Hepatic stellate cell (primary cell): ENCODE measurements at places on chromosomes 5 and 9.

GRCh38 chr9:114076237-114077161 is 1.6 kb downstream of the AMBP start:
- DNase-seq = no peak

GRCh38 chr5:169561893-169562292 is 21.7 kb upstream of the SPDL1 start:
- DNase-seq = no peak

DNA sequence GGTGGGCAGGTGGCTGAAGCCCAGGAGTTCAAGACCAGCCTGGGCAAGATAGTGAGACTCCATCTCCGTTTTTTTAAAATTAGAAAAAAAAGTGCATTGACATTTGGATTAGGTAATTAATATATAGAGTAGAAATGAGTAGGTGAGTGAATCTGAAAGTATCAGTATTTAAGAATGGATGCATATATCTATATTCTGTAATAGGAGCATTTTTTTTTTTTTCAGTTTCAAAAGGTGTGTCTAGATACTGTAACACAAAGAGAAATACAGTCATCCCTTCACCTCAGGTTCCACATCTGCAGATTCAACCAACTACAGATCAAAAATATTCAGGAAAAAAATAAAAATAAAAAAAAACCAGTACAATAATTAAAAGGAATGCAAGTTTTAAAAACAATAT is 50.8 kb downstream of the RBM27 start:
- no peak for DNase-seq

DNA sequence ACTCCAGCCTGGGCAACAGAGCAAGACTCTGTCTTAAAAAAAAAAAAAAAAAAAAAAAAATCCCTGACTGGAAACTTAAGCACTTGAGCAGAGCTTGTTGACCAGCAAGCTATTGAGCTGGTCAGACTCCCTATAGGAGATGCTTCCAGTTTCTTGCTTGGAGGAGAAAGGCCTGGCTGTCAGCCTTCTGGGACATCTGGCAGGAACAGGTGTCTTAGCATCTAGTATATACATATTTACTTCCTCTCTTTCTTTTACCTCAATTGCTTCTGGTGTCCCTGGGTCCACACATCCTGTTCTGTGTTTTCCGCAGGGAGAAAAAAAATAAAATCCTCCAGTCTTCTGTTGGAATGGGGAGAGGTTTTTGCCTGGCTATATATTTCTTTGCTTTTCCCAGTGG is 60.1 kb downstream of the PRKACG start:
- DNase-seq = no peak

DNA sequence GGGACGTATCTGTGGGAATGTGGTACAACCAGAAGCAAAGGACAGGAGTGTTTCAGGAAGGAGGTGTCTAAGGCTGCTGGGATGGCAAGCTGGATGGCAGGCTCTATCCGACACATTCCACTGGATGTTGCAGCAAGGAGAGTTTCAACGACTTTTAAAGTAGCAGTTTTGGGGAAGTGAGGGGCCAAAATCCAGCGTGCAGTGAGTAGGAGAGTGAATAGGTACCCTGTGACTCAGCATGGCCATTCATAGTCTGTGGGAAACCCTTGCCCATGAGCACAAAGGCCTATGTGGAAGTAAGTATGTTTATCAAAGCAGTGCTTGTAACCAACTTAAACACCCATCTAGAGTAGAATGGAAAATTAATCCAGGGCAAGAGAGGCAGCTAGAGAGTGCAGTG is 664.7 kb downstream of the ACTL7B start:
- DNase-seq = no peak

DNA sequence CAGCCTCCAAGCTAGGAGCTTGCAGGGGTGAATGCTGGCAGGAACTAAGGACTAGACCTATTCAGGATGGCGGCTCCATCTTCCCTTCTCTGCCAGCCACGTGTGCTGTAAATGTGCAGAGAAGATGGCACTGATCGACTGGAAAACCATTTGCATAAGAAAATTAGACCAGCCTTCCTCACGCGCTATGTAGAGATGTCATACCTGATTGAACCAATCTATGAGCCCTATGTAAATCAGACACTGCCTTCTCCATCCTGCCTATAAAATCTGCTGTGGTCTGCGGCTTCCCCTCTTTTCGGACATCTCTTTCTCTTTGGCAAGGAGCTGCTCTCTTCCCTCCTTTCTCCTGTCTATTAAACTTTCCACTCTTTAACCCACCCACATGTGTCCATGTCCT is 91.6 kb downstream of the NPR3 start:
- no peak for DNase-seq

GRCh38 chr9:132167192-132167591 is 5.3 kb downstream of the NTNG2 start:
- DNase-seq = no peak

- no peak for DNase-seq
These were observed 152.7 kb downstream of the CWC27 start for GRCh38 chr5:64921386-64921785.

DNA sequence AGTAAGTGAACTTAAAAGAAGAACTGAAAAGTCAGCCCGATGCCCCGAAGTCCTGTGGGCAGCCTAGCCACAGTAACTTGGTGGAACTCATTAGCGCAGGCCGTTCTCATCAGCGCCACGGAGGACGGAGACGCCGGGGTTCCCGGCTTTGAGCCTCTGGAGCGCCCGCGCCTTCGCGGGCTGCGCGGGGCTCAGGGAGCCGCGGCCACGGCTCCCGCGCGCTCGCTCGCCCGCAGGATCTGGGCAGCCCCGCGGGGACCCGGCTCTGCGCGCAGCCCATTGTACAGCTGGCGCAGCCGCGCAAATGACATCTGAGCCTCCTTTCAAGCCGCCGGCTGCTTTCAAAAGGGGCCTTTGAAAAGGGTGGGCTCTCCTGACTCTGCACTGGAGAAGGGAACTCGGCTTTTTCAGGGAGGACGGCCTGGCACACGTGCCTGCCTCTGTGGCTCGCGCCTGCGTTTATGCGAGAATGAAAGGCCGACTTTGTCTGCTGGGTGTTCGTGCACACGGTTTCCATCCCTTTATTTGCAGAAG is 40.7 kb downstream of the TLR4 start:
- DNase-seq = peak; percentile 24

DNA sequence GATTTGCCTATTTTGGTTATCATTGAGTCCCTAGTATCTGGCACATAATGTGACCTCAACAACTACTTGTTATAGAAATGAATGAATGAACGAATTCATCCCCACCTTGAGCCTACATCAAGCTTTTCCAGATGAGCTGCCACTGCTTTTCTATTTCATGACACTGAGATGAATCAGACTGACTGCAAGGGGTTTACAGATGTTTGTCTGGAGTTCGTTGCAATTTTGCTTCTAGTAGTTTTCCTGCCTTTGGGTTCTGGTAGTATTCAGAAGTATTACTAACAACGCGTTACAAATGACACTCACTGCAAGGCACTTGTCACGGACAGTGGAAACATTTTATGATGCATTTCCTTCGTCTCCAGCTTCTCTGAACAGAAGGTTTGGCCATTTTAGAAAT is 222.3 kb downstream of the CD180 start:
- DNase-seq = no peak

DNA sequence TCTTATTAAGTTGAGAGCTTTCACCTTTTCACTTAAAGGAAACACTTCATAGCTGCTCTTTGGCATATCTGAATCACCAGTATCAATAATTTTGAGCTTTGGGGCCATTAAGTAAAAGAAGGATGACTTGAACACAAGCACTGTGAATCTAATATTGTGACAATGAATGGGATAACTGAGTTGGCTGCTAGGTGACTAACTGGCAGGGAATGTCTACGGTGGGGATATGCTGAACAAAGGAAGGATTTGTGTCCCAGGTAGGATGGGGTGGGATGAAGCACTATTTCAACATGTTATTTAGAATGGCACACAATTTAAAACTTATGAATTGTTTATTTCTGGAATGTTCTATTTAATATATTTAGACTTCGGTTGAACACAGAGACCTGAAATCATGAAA is 123.6 kb downstream of the TEX10 start:
- no peak for DNase-seq

DNA sequence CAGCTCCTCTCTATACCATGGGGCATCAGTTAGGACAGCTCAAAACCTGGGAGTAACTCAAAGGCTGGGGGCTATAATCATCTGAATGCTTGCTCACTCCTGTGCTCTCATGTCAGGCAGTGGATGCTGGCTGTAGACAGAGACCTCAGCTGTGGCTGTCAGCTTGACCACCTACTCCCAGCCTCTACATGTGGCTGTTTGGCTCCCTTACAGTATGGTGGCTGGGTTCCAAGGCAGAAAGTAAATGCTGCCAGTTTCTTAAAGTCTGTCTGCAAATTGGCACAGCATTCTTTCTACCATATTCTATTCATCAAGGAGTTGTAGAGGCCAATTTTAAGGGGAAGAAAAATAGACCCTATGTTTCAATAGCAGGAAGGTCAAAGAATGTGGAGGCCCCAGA is 66.9 kb downstream of the TMC1 start:
- no peak for DNase-seq

DNA sequence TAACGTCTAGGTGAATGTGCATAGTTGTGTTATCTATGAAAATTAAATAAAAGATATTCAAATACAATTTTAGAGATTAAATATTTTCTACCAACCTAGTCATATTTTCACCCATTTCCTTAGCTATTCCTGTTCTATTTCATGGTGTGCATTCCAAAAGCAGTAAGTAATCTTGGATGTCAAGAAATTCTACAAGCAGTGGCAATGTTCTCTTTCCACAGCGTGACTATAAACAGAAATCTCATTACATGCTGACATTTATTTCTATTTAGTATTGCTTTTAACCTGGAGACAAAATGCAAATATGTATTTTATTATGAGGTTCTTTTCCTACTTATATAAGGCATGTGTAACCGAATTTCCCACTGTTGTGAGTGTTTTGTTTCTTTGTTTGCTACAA is 510.0 kb downstream of the ACTL7B start:
- no peak for DNase-seq

DNA sequence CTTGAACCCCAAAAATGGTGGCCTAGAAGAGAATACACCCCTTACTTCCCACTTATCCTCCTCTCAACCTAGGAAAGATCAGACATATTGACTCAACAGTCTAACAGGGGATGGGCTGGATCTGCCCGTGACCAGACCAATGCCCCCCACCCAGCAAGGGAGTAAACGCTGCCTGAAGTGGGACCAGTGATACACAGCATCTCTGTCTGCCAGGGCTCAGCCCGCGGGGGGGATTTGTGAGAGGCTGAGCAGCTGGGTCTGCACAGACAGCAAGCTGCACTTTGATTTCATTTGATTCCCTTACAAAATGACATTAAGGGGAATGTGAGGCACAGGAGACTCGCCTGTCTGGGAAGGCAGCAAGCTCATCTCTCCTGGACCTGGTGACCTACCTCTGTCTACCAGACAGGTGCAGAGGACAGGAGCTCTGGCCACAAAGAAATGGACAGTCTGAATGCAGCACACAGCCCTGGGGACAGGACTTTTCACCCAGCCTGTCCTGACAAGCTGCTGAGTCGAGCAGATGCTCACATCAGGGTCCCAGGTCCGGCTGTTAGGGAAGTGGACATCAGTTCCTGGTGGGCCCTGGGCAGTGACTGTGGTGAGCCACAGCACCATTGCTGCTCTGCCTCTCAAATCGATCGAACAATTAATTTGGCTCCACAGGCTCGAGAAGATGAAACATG is 79.9 kb downstream of the RGS3 start:
- no peak for DNase-seq

GRCh38 chr9:94870793-94871558 is 144.5 kb downstream of the AOPEP start:
- DNase-seq = no peak

- no peak for DNase-seq
These were observed 1.9 kb downstream of the KIAA1191 start for GRCh38 chr5:176359658-176360057.

DNA sequence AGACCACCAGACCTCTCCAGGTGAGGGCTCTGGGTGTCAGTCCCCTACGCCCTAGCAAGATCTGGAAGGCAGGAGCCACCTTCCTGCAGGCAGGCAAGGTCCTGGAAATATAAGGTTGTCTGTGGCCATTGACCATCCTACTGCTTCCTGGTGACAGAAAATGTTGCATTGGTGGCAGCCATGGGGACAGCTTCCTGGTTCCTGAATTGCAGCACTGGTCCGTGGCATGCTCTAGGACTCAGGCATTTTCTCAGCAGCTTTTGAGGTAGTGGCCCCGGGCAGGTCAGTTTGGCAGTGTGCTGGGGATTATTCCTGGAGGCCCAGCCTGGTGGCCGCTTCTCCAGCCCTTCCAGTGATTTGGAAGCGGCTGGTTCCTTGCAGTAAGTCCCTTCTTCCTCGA is 36.6 kb upstream of the KCNMB1 start:
- DNase-seq = no peak

DNA sequence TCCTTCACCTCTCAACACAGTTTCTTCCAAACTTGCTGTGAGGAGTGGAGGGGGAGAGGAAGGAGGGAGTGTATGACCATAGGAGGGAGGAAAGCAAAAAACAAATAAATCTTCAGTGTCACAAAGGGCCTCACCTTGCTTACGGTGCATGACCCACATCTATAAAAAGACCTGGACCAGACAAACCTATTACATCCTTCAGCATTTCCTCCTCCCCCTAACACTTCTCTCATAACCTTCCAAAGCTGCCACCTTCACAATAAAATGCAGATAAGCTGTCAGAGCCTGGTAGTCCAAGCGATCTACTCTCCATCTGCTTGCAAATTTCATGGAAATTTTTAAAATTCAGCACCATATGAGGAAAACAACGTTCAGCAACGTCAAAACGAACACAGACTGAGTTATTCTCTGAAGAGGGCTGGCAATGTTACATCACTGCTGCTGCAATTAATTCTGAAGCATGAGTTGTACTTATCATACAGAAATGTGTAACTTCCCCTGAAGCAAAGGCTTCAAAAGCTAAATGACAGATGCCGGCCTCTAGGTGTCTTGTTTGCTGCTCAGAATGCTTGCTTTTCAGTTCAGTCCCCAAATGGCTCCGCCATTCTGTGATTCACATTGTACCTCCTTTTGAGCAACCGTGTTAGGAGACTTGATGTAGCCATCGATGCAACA is 62.9 kb downstream of the EFNA5 start:
- no peak for DNase-seq

GRCh38 chr9:8365029-8365428 is 565.5 kb upstream of the DMAC1 start:
- peak; percentile 0 for DNase-seq

- no peak for DNase-seq
These were observed 316.1 kb downstream of the CDK5RAP2 start for GRCh38 chr9:120263836-120264235.

DNA sequence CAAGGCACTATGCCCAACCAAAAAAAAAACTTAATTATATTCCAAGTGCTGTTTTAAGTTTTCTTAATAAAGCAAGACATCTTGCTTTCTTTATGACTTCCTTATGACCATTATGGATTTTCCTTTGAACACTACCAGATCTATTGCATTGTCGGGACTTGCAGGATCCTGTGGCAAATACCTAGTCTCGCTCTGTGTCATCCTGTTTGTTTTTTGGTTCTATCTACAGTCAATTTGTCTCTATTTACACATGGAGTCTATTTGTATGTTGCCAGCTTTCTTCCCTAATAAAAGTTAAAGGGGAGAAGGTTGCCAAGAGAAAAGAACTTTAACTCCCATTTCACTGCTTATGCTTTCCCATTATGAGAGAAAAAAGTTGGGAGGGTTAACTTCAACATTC is 4.9 kb downstream of the HINT1 start:
- DNase-seq = no peak

- DNase-seq = peak; percentile 69
These were observed 1.3 kb downstream of the ECPAS start for GRCh38 chr9:111482694-111483438.

- DNase-seq = no peak
These were observed 102.9 kb upstream of the PIK3R1 start for GRCh38 chr5:68112658-68113057.
